Jurkat, Clone E6-1 (cell line): ENCODE measurements at places on chromosomes 3 and 15.

DNA sequence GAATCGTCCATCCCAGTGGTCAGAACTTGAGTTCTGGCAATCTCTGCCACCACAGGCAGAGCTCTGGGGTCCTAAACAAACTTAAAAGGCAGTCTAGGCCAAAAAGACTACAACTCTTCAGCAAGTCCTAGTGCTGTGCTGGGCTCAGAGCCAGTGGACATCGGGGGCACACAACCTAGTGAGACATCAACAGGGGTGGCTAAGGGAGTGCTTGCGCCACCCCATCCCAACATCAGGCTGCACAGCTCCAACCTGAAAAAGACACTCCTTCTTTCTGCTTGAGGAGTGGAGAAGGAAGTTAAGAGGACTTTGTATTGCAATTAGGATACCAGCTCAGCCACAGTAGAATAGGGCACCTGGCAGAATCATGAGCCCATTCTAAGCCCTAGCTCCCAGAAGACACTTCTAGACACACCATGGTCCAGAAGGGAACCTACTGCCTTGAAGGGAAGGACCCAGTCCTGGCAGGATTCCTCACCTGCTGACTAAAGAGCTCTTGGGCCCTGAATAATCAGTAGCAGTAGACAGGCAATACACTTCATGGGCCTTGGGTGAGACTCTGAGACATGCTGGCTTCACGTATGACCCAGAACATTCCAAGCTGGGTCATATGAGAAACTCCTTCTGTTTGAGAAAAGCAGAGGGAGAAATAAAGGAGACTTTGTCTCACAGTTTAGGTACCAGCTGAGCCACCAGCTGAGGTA lies 72.0 kb downstream of the TFDP2 start:
- no peak for DNase-seq

GRCh38 chr15:38872732-38873131 lies 308.1 kb upstream of the RASGRP1 start:
- no peak for DNase-seq

DNA sequence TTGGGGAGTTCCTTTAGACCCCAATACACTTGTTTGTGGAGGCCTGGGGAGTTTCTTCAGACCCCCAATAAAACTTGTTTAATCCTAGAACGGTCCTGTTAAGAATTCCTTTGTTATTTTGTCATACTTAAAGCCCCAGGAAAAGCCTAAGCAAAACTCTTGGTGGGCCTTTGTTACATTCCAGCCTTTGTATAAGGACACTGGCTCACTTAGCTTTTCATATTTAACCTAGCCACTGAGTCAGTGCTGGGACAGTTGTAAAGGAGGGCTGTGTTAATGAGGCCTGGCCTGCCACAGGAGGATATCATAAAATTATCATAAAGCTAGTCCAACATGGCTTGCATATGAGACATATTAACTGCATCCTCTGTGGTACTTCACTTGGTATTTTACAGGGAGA lies 760.1 kb downstream of the ZNF385D start:
- DNase-seq, result no peak

DNA sequence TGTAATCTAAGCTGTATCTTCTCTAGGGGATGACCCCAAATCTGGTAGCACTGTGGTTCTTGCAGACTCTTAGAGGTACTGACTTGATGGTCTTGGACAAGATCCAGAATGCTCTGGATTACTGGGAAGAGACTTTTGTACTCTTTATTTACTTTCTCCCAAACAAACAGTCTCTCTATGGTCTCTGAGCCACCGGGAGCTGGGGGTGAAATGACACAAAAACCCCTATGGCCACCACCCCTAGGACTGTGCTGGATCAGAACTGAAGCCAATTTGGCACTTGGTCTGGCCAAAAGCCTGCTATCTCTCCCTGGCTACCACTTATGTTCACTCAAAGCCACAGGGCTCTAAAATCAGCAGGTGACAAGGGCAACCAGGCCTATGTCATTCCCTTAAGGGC lies 50.2 kb upstream of the SI start:
- DNase-seq, result no peak

DNA sequence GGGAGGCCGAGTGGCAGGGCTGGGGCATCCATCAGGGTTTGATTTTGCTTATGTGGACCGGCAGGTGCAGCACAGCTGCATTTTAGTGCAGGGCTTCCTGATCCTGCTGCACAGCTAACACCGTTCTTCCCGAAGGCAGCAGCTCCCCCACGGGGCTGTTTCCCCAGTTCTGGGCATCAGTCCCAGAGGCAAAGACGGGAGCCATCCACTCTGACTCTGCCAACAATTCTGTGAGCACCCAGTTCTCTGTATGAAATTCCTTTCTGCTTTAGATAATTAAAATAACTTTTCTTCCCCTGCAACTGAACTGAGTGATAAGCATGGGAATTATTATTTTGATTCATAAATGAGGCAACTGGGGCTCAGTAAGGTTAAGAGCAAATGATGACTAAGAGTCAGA lies 262.9 kb upstream of the ATP10A start:
- DNase-seq, result no peak

GRCh38 chr3:169822091-169822490 lies 9.4 kb upstream of the LRRC34 start:
- no peak for DNase-seq

DNA sequence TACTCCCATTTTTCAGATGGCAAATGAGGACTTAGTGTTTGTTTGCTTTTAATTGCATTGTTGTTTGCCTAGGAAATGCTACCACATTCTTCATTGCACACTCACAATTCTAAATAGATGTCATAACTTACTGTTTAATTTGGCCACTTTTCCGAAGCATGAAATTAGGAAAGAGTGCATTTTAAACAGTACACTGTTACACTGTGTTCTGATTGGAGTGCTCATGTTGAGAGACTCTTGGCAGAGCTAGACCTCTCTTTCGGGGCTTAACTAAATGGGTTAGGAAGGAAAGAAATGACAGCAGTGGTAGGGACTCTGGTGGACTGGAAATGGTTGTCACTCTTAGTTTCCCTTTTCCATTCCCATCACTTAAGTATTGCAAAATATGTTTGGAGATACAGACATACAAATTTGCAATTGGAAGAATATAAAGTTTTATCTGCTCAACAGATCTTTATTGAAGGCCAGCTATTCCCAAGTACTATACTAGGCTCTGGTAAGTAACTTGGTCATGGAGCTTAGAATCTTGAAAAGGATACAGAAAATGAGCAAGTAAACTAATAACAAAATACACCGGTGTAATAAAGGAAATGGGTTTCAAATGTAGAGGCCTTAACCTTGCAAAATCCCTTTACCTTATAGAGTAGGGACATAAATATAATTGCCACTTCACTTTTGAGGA lies 90.2 kb downstream of the DCUN1D1 start:
- no peak for DNase-seq

DNA sequence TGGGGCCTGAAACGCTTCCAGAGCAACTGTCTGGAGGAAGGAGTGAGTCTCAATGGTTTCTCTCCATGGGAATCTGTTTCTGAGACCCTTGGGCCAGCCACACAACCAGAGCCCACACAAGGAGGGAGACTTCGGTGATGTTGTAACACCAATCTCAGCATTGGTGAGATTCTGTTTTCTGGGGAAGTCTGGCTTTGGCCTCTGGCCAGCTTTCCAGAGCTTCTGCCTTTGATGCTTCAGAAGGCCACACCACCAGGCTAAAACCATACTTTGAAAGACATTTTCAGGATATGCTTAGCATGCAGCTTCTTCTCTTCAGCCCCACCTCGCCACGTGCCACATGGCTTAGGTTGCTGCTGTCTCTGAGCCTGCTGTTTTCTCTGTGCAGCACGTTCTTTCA lies 3.6 kb upstream of the EEFSEC start:
- DNase-seq, result no peak

GRCh38 chr3:134328147-134328591 lies 46.1 kb downstream of the AMOTL2 start:
- no peak for DNase-seq

DNA sequence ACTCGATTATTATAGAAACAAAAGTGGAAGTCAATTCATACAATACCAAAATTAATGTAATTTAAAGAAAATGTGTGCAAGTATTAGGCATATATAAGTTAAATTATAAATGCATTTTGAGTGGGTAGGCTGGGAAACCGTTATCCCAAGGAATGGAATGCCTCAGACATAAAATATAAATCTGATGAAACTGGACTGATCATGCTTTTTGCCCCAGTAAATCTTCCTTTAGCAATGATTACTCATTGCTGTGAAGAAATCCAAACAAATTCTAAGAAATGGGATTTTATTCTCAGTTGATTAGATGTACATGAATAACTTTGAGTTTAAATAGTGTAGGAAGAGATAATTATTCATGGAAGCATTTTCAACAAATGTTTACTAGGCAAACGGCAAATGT lies 185.5 kb upstream of the KCNMB2 start:
- DNase-seq, result no peak

DNA sequence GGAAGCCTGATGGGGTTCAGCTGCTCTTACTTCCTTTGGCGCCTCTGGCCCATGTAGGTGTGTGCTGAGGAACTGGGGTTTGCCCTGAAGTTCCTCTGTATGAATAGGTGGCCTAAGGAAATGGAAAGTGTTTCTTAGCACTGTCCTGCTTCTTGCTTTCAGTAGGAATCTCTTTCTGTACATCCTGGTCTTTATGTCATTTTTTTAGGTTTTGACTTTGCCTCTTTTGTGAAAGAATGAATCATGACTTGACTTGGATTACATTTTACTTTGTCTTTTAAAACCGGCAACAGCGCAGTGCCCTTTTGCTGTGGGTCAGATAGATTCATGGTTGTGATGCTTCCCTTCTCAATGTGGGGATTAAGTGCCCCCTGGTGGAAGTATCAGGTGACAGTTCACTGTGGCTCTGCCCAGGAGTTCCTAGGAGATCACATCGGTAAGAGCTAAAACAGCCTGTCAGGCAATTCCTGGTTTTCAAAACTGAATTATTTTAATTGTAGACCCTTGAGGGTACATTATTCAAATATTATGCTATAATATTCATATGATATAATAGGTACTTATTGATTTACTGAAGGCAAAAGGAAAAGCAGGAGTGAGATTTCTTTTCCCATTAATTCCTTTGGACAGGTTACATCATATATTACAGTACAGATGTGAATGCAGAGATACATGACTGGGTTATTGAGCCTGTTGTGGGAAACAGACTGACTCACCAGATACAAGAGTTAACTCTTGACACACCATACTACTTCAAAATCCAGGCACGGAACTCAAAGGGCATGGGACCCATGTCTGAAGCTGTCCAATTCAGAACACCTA lies 95.4 kb downstream of the HCN4 start:
- peak; percentile 39 for DNase-seq

DNA sequence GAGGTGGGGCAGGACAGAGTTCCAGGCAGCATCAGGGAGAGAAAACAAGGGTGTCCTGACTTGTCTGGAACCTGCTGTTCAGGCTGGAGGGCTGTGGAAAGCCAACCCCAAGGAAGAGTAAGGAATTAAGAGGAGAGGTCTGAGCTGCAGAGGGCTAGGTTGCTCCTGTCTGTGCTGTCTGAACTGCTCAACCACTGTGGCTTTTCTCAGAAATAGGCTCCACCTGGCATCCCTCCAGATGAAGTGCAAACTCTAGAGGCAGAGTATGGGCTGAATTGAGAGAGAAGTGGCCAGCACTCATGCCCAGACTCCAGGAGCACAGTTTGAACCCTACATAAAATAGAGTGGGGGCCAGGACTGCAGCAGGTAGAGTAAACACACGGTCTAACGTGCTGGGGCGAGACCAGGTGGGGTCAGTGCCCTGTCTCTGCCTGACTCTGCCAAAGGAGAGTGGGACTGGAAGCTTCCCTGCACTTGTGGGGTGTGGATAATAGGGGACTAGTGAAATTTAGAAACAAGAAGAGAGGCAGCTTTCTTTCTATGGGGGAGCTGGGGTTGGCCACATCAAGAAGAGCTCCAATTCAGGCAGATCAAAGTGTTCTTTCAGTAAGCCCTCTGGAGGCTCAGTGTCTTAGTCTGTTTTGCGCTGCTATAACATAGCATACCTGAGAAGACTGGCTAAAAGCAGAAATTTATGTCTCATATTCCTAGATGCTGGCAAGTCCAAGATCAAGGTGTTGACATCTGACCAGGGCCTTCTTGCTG lies 28.0 kb upstream of the MNS1 start:
- peak; percentile 76 for DNase-seq

GRCh38 chr3:129481766-129482332 lies 41.8 kb downstream of the IFT122 start:
- no peak for DNase-seq

GRCh38 chr15:90807074-90807785 lies 61.2 kb upstream of the FURIN start:
- no peak for DNase-seq

GRCh38 chr3:71026634-71027578 lies 556.6 kb downstream of the FOXP1 start:
- no peak for DNase-seq

- DNase-seq, result peak; percentile 46
Observed at GRCh38 chr15:41603941-41604911, 45.2 kb downstream of the TYRO3 start.

- no peak for DNase-seq
Observed at GRCh38 chr3:142861926-142862325, 27.0 kb downstream of the PCOLCE2 start.

GRCh38 chr3:193869221-193870201 lies 266.4 kb upstream of the HES1 start:
- DNase-seq, result peak; percentile 24

- DNase-seq, result no peak
Observed at GRCh38 chr3:56806407-56806806, 4.7 kb upstream of the ARHGEF3 start.
